Hypothalamus (tissue), 51 donors: ENCODE measurements at places on chromosomes 13 and 19.

- peak; percentile 53 for DNase-seq
Measured at GRCh38 chr13:113034451-113035212, 65.6 kb downstream of the MCF2L start.

DNA sequence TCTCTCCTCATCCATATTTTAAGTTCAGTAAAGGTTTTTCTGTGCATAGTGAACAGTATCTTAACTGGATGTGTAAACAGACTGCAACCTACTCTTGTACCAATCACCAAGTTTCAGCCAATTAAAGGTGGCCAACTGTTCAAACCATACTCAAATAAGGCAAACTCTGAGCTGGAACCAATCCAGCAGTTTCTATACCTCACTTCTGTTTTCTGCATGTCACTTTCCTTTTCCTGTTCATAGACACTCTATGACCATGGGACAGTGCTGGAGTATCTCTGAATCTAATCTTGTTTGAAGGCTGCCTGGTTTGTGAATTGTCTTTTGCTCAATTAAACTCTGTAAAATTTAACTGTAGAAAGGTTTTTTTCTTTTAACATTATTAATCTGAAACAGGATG, 470.3 kb upstream of the SLITRK6 start:
- no peak for DNase-seq

DNA sequence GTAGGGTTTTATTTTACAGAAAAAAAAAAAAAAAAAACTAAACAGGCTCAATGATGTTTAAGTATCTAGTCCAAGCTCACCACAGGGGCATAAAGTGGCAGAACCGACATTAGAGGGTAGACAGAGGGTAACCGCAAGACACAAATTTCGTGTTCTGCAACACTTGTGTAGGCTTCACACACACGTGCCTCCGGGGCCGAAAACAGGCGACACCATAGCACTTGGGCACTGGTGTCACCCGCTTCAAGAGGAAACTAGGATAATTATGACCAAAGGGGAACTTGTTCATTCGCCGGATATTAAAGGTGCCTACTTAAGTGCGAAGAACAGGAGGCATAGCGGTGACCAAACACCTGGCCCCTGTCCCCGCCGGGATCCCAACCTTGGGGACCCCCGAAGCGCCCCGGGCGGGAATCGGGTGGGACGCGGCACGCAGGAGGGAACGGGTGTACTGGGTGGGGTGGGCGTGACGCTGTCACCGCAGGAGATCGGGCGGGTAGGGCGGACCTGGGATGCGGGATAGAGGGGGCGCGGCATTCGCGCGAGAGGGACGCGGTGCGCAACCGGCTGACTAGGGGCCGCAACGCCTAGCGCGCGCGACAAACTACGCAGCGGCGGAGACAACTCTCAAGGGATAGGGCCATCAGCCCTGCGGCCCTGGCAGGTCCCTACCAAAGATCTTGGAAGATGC, 558 bp downstream of the MZT1 start:
- DNase-seq = no peak

GRCh38 chr19:30671622-30672051, 299.5 kb downstream of the ZNF536 start:
- no peak for DNase-seq

GRCh38 chr13:75415694-75416093, 66.3 kb downstream of the TBC1D4 start:
- DNase-seq = no peak

DNA sequence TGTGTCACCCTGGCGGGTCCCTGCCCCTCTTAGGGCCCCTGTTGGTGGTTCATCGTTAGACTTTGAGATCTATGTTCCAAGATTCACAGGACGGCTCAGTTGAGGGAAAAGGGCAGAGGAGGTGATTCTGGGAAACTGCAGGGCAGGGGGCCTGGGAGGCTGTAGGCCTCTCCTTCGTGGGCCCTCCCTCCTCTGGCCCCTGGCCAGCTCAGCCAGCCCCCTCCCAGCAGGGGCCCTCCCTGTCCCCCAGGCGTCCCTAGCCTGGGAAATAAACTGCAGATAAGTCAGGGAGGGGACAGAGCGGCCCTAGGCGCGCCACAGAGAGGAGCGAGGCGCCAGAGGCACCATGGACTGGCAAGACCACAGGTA, 6.5 kb downstream of the HIF3A start:
- no peak for DNase-seq

DNA sequence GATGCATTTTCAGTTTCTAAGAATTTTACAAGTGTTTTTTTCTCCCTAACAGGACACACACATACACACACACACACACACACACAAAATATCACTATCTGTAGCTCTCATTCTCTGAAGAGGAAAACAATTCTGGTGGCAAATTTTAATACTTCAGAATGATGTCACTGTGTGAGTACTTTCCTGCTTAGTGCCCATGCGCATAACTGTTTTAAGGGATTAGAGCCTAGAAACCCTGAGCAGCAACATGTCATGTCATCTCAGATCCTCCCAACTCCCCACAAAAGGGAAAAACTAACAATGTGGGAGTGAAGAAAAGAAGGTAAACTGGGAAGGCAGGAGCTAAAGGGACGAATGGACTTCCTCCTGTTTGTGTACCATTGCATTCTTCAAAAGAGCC, 401.2 kb downstream of the SPRY2 start:
- DNase-seq = no peak

- DNase-seq = no peak
Measured at GRCh38 chr19:33278403-33279269, 23.7 kb downstream of the CEBPA start.

DNA sequence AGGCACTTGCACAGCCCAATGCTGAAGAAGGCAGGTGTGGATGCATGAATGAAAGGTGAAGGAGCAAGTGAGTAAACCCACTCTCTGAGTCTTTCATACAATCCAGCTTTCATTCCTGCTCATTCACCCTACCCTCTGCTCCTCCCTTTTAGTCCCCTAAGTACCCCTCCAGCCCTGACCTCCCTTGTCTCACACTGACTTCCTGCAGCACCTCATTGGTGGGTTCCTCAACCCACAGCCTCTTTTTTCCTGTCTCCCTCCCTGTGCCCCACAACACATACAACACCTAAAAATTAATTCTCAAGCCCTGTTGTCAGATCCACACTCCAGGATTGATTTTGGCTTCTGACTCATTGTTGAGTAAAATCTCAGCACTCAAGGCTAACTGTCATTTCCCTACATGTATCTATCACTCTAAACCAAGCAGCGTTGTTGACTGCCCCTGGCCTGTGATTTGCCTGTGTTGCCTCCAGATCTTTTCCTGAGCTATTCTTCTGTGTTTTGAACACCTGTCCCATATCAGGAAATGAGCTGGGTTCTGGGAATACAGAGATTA, 177.3 kb upstream of the SERP2 start:
- DNase-seq = no peak

DNA sequence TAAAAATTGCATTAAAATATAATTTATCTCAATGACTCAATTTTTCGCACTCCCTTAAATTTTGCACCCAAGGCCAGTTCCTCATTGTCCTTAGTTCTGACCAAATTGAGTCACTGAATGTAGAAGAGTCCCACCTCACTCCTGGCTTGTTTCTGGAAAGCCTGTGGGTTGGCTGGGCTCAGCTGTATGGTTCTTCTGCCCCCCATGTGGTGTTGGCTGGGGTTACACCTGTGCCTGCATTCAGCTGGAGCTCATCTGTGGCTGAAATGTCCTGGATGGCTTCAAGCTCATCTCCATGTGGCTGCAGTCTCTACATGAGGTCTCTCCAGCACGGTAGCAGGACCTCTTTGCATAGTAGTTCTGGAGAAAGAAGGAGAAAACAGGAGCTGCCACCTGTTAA, 7.2 kb upstream of the IRGC start:
- no peak for DNase-seq
